ENCODE measurements at places on chromosomes 2 and 18.
A peak's percentile ranks its signal among the peaks of the same experiment; 100 is the strongest.

DNA sequence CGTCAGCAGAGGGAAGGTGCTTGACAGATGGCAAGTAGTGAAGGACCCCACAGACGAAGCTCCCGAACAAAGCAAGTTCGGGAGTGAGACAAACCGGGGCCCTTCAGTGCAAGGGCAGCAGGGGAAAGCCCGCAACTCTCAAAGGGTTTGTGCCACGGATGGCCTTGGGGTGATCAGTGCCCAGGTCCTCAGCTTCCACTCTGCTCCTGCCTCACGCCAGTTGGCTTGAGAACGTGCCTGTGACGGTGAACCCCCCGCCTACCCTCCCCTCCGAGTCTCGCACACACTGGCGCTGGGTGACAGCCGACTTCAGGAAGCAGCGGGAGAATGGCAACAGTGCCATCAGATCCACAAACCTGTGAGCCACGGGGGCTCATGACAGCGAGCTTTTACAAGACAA, 56.8 kb upstream of the SALL3 start:
- DNase-seq = no peak

- DNase-seq = peak; percentile 4
Measured at GRCh38 chr18:24791751-24792545, 331.5 kb downstream of the HRH4 start.

DNA sequence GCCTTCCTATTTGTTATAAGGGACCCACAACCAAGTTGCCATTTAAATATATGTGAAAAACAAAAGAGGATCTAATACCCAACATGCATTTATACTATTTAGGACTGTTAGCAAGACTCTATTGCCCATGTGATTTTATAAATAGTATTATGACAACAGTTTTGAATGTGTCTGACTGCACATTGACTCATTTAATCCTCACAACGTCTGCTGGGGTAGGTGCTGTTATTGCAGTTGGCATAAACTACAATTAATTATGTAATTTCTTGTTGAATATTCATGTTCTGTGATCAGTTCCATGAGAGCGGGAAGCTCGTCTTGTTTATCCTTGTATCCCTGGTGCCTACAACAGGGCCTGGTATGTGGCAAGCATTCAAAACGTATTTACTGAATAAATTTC, 53.7 kb downstream of the SH2D6 start:
- DNase-seq = no peak

GRCh38 chr2:233679196-233679595, 2.5 kb upstream of the UGT1A7 start:
- DNase-seq = no peak

DNA sequence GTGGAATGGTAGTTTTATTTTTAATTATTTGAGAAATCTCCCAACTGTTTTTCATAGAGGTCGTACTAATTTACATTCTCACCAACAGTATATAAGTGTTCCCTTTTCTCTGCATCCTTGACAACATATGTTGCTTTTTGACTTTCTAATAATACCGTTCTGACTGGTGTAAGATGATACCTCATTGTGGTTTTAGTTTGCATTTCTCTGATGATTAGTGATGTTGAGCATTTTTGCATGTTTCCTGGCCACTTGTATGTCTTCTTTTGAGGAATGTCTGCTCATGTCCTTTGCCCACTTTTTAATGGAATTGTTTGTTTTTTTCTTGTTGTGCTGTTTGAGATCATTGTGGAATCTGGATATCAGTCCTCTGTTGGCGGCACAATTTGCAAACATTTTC, 242.5 kb downstream of the ZNF521 start:
- DNase-seq = peak; percentile 63

DNA sequence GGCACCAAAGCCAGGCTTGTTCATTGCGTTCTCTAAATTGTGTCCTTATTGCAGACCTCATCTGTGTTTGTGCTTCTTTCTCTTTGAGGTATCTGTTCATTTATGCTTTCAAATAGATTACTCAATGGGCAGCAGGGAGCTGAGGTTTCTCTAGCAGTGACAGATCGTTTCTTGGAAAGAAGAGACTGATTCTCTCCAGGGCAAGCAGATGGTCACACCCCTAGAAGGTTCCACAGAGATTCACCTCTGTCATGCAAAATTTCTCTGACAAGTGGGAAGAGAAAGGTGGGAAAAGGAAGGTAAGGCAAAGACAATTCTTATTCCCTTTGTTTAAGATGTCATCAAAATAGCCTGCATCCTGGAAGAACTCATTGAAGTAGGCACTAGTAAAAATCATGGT, 14.0 kb downstream of the DLGAP1 start:
- DNase-seq = no peak

DNA sequence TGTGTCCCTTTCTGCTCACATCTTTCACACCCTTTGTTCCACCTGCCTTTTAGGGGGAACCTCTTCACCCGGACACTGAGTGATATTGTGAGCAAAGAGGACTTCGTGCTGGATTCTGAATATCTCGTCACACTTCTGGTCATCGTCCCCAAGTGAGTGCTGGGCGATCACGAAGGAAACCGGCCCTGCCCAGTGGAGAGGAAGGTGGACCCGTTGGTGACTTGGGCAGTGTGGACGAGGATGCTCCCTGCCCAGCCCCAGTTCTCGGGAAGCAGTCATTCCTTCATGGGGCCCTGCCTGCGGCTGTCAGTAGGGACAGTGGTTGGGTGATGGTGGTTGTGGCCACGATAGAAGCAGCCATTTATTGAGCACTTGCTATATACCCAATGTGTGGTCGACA, 40.8 kb downstream of the PDIA6 start:
- no peak for DNase-seq

DNA sequence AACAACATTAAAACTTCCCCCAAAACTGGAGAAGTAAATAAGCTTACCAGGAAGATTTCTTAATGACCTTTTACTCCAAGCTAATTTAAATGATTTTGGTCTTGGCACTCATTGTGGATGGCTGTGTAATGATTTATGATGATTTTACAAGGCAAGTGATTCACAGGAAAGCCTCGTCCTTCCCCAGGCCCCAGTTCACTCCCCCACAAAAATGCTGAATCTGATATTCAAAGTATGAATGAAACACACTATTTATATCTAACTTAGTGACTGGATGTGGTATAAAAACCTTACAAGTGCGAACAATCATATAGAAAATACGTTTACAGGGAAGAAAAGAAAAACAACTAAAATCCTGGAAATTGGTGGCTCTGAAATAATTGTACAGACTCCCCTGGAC, 49.8 kb downstream of the ZNF516 start:
- DNase-seq = peak; percentile 90

DNA sequence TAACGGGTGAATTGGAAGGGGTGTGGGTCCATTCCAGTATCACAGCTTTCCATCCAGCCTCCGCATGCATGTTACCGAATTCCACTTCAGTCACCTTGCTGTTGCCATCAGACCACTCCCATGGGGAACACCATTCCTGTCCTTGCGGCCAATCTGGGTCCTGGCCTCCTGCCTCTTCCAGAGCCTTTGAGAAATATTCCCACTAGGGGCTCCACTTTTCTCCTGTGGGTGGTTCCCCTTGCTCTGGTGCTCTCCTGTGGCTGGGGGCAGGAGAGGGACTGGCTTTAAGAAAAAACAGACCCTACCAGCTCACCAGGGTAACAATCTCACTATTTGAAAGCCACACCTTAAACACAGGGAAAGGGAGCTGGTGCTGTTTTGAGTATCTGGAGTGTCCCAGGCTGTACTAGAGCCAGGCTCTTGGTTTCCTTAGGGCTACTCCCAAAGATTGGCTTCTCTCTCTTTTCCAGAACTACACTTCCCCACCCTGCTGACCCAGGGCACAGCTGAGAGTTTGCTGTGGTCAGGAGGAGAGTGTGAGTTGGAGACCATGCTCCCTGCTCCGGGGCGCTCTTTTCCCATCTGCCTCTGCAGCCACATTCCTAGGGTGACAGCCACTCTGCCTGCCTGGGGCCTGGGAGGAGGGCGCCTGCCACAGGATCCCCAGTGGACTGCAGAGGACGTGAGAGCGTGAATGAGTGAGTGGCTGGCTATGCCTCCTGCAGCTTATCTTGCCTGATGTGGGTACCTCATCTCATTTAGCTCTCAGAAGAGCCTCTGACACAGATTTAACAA, 460.8 kb upstream of the HS6ST1 start:
- no peak for DNase-seq

DNA sequence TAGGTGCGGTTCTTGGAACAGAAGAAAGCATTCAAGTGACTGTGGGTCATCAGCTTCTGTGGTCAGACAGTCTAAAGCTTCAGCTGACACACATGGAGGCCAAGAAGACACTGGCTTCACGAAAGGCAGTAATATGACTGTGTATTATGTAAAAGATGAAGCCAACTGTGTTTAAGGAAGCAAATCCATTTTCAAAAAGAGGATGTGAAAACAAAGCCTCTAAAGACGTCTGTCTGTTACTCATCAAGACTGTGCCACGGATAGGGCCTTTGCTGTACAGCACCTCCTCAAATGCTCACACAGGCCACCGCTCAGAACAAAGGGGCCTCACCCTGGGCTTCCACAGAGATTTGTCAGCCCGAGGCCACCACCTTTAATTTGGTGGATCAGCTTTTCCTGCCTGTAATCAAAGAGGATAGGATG, 21.1 kb upstream of the TMEM163 start:
- DNase-seq = no peak

DNA sequence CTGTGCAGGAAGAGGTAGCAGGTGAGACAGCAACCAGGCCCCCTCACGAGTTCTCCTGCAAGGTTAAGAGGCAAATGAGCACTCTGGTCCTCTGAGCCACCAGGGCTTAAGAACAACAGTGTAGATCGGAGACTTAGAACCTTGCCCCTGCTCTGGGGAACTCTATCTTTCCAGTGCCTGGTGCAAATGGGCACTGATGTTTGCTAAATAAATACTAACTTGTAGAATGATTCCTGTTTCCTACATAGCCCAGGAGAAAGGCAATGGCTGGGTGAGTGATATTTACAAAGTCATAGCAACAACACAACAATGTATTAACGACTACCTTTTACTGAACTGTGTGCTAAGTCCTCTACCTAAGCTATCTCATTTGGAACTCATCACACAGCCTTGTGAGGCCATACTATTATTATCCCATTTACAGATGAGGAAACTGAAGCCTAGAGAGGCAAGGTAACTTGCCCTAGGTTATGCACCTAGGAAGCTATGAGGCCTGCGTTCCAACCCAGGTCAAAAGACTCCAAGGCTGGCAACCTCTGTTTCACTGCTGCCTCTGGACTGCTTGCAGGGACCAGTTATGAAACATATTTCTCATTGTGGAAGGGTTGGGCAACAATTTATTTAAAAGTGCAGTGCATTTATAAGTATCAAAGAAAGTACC, 4.3 kb downstream of the ATP8B1 start:
- no peak for DNase-seq

DNA sequence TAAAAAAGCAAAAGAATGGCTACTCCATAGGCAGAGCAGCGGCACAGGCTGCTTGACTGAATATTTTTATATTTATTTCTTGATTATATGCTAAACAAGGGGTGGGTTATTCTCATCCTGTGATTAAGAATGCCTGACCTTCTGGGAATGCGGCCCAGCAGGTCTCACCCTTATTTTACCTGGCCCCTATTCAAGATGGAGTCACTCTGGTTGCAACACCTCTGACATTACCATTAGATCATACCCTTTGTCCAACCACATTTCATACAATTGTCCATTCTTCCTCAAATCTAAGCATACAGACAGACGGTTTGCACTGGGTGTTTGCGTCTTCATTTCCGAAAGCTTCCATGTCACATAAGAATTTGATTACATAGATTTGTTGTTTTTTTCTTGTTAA, 168.2 kb downstream of the GALNT1 start:
- no peak for DNase-seq

DNA sequence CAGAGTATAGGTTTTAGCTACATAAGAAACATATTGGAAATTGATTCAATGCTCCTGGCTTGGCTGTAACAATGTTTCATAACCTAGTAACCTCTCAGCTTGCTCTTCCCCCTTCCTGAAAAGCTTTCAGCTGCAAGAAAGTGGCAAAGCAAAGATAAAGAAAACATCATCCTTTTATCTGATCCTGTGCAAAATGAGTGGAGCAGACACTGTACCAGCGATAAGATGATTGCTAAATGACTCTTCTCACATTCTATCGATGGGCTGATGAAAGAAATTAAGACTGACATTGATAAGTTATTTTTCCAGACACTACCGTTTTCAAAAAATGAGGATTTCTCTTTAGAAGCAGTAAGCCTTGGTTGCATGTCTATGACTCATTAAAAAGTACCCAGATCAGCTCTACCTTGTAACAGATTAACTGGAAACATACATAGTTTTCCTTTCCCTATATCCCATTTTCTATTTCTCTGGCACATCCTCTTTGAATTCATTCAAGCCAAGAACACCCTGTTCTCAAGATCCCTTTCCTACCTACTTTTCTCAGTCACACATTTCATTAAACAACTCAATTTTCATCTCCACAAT, 87.1 kb upstream of the LYPD1 start:
- peak; percentile 30 for DNase-seq

GRCh38 chr2:191638079-191638801, 39.7 kb upstream of the NABP1 start:
- DNase-seq = no peak

DNA sequence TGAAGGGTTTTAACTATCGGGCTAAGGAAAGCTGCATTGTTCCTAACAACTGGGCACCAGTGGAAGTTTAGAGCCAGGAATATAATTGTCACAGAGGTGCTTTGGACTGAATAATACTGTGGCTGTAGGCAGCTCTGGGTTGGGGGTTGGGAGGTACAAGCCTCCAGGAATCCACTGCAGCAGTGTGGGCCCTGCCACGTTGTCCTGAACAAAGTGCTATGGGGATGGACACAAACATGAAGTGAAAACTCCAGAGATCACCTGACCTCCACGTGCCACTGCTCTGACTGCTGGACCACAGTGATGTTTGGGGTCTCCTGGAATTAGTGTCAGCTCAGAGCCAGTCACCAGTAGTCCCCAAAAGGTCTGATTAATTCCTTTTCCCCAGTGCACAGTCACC, 110.9 kb downstream of the BCL2 start:
- DNase-seq = no peak

- DNase-seq = no peak
Measured at GRCh38 chr2:235770909-235771820, 277.3 kb downstream of the AGAP1 start.

GRCh38 chr2:215614296-215614695, 178.4 kb upstream of the FN1 start:
- DNase-seq = no peak

DNA sequence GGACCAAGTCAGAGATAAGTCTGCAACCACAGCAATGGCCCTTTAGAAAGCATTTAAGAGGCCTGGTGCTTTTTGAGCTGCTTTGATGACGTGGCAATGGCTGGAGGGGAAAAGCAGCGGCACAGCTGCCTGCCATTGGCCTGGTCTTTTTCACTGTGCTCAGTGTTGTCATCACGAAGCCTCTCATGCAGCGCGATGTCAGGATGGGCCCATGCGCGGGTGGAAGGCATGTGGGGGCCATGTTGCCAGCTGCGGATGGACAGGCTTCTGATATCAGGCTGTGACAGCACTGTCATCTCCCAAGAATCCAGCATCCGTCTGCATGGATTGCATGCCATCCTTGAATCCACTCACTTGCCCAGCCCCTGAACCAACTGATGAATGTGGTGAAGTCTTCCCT, 204.5 kb downstream of the ACKR3 start:
- no peak for DNase-seq

DNA sequence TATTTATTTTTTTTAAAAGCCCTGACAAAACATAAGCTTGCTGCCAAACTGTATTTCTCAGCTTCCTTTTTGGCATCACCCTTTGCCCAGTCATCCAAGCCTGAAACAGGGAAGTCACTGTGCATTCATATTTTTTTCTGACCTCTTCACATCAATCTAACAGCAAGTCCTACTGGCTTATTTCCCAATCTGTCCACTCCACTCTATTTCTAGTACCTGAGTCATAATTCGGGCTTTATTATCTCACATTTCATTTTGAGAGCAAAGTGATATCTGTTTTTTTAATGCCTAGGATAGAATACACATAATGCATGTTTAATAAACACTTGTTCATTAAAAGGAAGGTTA, 5.1 kb downstream of the HNMT start:
- DNase-seq = peak; percentile 82

- DNase-seq = peak; percentile 68
Measured at GRCh38 chr2:33126958-33127357, 180.2 kb downstream of the LTBP1 start.
